HT1080 (cell line): ENCODE measurements at places on chromosomes 2 and 18. TPM values are rescaled to one million over a fixed set of nuclear protein-coding genes. Genes with fewer than 3 reads are reported as not detected.

Gene RGPD8
- 2.7 and 3.3 TPM in 2 replicates for total RNA-seq

Gene MTLN
- 111 and 229 TPM in 2 replicates for total RNA-seq

Gene IGFBP5
- total RNA-seq, result 0.10 and 0.11 TPM in 2 replicates

Gene COPS7B
- 36.6 and 45.7 TPM in 2 replicates for total RNA-seq

Gene SCRN3
- 24.2 and 27.4 TPM in 2 replicates for total RNA-seq

Gene LHCGR
- not detected in 2 replicates for total RNA-seq

Gene HOXD11
- 6.4 and 8.9 TPM in 2 replicates for total RNA-seq

Gene STARD6
- not detected in 2 replicates for total RNA-seq

Gene ADAM23
- 3.2 and 3.6 TPM in 2 replicates for total RNA-seq

Gene CNTNAP5
- total RNA-seq, result 0.10 and 0.11 TPM in 2 replicates

GRCh38 chr18:24370120-24370519 lies 27.5 kb downstream of the OSBPL1A start:
- no peak for DNase-seq

- peak; percentile 88 for DNase-seq
Observed at GRCh38 chr2:75276093-75277029, 77.0 kb upstream of the TACR1 start.

DNA sequence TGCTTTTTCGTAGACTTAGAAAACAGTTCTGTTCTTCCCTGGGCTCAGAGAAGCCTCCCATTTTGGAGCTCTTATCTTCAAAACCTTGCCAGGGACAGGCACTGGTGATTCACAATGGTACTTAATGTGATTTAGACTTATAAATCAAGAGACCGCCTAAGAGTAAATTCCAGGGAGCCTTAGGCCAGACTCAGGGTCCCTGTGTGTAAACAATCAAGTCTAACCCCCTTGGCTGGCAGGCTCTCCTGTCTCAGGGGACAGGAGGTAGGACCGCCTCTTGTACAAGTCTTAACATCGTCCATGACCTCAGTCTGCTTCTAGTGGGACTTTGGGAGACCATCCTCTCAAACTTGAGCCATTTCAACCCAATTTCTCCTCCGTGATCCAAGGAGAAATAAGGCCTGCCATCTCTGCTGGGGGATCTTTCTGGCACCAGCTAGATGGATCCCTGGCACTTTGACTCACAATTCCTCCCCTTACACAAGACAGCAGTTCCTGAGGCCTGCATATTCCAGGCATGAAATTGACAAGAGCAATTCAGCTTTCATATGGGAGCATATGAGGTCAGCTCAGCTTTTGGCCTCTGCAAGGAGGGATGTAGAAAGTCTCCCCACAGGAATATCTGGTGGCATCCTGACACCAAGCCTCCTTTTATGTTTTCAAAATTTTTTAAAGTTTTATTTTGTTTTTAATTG lies 487.0 kb downstream of the TNS1 start:
- no peak for DNase-seq

DNA sequence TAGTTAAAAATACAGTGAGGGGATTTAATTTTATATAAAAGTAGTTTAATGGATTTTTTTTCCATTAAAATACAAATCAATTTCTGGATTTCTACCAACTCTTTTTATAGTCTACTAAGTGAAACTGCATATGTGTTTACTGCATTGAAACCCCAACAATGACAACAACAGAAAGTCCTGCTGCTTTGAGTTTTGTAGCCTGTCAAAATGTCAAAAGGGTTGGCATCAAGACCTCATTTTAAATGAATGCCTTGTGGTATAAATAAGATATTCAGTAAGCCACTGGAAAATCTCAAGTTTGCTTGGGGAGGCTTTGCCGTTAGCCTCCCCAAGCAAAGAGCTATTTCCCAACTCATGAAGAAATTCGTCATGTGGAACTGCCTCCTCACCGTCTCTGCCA lies 440.3 kb upstream of the HNMT start:
- no peak for DNase-seq

DNA sequence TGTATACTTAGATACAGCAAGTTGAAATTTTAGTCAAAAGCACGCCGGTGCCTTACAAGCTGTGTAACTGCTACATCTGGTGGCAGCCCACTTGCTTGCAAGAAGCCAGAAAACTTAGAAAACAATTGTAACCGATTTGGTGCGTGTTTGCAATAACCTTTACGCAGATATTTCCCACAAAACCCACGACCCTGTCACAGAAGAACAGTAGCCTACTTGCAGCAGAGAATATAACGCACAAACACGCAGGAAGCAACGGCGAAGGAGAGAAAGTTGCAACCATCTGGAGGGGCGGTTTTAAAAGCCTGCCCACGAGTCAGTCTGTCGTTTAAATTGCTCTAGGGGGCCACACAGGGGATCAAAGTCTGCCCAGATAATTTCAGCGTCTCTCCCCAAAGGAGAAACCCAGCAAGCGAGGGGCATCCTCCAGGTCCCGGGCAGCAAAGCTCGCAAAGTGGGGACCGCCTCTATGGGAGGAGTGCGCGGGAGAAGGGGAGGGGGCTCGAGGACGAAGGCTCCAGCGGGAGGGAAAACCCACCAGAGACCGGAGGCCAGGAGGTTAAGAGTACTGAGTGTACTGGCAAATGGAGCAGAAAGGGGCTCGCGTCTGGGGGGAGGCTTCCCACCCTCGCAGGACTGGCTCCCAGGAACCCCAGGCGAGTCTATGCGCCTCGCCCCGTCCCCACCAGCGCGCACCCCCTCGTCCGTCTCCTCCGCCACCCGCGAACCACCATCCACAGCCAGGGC lies 1.1 kb downstream of the TLK1 start:
- peak; percentile 50 for DNase-seq

- no peak for DNase-seq
Observed at GRCh38 chr18:44731530-44732237, 51.0 kb downstream of the SETBP1 start.

DNA sequence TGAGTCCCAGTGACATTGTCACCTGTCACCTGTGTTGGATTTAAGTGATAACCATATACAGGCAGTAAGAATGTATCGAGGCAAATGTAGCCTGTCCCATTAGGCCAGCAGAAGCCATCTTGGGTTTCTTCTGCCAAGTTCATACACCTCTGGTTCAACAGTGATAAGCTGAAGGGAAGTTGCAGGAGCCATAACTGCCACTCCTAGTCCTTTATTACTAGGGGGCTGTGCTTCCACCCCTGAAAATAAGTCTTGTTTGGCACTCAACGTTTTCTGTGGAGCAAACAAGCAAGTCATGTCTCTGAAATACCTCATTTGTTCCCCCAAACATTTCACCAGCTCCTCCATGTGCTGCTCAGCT lies 58.1 kb upstream of the ALPP start:
- no peak for DNase-seq

DNA sequence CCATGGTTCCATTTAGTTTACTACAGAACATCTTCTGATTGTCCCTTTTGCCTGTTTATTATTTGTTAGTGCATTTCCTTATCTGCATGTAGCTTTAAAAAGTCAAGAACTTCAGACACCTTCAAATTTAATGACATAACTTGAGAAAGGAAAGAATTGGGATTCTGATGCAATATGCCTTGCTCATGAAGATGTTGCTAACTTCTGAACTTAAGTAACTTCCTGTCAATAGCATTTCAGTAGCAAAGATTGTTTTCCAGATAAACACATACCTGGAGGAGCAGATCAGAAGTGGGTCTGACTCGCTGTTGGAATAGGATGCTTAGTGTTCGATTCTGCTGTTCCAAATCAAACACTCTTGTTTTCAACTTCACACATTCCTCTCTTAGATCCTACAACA lies 190.2 kb upstream of the LYPD1 start:
- no peak for DNase-seq

DNA sequence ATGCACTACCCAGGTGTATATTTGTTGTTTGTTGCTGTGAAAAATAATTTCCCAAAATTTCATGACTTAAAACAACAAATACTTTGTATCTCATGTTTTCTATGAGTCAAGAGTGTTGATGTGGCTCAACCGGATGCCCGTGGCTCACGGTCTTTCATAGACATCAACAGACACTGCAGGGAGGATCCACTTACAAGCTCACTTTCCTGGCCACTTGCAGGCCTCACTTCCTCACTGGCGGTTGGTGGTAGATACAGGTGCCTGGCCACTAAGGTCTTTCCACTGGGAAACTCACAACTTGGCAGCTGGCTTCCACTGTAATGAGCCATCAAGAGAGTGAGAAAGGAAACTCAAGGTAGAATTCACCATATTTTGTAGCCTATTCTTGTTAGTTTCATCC lies 662.9 kb downstream of the IRS1 start:
- DNase-seq, result no peak

GRCh38 chr2:26672112-26672817 lies 20.3 kb upstream of the KCNK3 start:
- no peak for DNase-seq

GRCh38 chr2:182605166-182605565 lies 110.9 kb upstream of the DNAJC10 start:
- no peak for DNase-seq

- no peak for DNase-seq
Observed at GRCh38 chr2:203694191-203694590, 12.2 kb upstream of the CD28 start.

DNA sequence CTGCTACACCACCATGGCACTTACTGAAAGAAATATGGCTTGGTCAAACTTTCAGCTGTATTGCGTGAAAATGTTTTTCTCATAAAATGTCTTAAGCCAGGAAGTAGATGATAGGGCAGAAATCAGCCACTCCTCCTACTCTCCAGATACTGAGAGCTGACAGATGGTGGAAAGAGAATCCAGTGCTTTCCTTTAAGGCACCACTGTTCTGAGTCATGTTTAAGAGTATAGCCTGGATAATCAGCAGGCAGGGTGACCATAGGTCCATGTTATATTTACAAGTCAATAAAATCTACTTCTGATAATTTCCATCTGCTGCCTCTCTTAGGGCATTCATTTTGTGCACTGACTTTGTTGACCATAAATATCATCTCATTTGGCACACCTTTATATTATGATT lies 21.9 kb downstream of the ARPC2 start:
- DNase-seq, result no peak

GRCh38 chr18:45738660-45739059 lies 14.7 kb downstream of the SLC14A1 start:
- no peak for DNase-seq

- DNase-seq, result no peak
Observed at GRCh38 chr2:219549619-219550018, 5.8 kb downstream of the TMEM198 start.

GRCh38 chr2:20620696-20621365 lies 30.1 kb downstream of the HS1BP3 start:
- DNase-seq, result no peak

DNA sequence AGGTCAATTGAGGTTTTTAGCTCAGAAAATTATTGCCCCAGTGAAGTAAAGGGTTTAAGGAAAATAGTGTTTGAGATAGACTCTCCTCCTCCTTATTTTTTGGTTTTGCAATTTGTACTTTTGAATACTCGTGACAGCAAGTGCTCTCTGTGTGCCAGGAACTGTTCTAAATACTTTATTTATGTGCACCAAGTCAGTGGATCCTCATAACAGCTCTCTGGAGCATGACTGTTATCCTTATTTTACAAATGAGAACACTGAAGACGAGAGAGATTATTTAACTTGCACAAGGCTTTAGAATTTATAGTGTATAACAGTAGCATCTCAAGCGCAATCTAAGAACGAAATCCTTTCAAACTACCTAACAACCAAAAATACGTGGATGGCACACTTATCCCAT lies 24.7 kb downstream of the BABAM2 start:
- DNase-seq, result no peak

GRCh38 chr18:51498085-51498855 lies 300.8 kb upstream of the MEX3C start:
- no peak for DNase-seq

GRCh38 chr2:227595797-227596196 lies 2.9 kb upstream of the SCYGR2 start:
- DNase-seq, result no peak

- DNase-seq, result no peak
Observed at GRCh38 chr18:58501066-58501896, 127.6 kb downstream of the ALPK2 start.

DNA sequence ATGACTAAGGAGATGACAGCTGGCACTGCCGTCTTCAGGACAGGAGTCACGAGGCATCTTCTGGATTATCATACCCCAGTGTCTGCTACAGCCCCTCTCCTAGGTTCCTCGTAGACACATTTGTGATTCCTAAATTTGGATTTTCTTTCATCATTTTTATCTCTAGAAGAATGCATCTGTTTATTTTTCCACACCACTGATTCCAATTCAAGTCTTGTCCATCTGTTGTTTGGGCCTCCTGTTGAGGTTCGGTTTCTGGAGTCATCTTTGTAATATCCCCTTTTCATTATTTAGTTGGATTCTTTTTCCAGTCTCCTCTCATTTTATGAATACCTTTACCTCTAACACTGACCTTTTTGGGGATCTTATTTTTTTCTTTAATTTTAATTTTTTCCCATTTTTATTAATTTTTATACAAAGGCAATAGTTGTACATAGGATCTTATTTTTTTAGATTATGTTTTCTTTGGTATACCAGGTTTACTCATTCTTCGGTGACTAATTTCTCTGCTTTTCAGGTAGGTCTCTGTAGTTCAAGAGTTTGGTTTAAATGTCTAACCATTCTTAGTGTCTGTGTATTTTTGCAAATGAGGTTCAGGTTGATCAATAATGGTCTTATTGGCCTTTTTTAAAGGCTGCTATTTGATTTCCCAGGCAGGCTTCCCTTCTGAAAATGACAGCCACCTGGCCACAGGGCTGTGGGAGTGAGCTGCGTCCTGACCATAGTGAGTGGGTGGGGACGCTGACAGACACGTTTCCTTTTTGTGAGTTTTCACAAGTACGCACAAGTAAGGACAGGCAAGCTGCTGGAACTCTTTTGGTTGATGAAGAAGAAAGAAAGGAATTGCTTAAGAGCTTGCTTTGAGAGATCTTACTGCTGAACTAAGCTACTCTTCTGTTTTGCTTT lies 34.5 kb downstream of the FARP2 start:
- no peak for DNase-seq

- DNase-seq, result no peak
Observed at GRCh38 chr2:96664366-96664925, 21.9 kb downstream of the FER1L5 start.

DNA sequence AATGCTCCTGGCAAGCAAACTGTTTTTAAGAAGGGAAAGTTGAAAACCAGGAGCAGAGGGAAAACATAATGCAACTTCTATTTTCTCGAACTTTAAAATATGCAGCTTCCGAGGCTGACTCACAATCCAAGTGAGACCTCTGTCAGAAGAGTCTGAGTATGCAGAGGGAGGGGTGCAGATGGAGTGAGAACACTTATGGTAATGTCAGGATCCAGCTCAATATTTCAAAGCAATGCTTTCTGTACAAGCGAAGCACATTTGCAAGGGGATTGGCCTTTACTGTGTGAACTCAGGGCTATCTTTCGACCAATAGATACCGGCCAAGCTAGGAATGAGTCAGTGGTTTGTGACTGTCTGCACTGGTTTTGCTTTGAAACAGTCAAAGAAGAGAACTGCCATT lies 242.7 kb downstream of the CNTNAP5 start:
- peak; percentile 66 for DNase-seq

- DNase-seq, result no peak
Observed at GRCh38 chr2:202014318-202014717, 19.3 kb upstream of the FZD7 start.
